ENCODE measurements at places on chromosomes 5 and 9.

DNA sequence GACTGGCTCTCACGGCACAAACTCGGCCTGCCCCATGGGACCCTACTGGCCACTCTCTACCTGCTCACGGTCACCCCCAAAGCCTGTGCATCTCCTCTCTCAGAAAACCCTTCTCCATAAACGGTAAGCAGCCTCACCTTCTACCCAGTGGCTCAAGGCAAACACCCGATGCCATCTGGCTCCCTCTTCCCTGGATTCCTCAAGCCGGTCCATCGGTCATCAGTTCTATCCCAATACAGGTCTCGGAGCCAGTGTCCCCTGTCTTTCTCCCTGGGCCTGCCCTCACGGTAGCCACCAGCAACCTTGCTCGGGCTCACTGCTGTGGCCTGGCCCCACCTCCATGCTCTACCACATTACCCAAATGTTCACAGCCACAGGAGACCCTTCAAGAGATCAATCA, 134.1 kb downstream of the ROR2 start:
- DNase-seq = no peak

DNA sequence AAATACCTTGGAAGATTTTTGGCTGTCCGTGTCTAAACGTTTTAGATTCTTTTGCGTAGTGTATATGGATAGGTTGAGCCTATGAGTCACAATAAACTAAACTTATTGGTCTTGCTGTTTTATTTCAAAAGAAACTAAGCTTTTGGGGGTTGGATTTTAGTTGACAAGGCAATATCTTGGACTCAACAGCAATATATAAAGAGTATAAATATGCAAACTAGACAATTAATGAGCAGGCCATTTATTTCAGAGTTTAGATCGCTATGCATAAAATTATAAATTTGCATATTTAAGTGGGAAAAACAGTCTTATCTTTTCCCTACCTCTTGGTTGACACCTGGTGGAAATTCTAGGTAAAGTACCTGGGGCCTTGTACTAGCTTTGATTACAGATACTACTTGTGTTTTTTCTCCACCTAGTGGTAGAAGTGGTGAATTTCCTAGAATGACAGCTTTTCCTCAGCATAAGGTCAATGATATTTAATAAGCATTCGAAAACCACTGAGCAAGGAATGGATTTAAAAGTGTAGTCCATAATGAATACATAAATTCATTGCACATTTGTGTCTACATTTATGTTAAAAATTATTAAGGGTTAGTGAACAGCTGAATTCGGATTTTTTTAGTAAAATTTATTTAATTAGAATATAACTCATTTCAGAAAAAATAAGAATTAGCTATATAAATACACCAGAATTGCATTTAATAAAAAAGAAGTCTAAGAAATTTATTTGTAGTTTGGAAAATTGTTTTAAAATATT, 1.7 kb upstream of the ARRDC3 start:
- peak; percentile 78 for DNase-seq

DNA sequence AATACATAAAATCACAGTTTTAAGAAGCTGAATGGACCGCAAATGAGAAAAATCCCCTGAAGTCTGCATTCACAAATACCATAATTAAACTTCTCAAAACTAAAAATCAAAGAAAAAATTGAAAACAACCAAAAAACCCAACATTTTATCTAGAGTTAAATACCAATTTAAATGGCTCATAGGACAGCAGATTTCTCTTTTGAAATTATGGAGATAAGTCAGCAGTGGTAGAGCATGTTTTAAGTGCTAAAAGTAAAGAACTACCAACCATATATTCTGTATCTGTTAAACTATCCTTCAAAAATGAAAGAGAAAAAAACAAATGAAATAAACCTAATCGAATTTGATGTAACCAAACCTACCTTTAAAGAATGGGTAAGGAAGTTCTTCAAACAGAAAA, 862.8 kb downstream of the TAF11L14 start:
- DNase-seq = no peak

- DNase-seq = no peak
Measured at GRCh38 chr5:36528588-36528987, 77.8 kb upstream of the SLC1A3 start.

DNA sequence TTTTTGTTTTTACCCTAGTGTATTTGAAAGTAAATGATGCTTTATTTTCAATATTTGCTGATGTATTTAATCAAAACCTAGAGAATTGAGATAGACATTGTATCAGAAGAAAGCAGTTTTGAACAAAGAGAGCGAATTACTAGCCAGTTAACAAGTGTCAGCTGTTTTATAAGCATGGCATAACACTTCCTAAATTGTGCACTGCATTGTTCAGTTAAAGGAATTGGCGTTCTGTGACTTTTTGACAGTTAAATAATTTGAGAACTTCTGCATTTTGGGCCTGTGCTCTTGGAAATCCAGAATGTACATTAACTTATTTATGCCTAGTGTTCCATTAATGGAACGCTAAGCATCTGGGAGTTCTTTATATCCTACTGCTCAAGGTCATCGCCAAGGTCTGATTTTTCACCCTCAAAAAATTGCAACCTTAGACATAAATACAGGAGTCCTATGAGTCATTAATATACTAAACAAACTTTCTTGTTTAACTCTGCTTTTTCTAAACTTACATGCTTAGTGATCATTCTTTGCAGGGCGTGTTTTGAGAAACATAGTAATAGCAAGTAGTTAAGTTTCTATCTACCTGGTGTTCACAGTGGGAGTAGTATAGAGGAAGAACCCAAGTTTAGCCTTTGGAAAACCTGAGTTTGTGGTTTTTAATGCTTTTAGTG, 31.1 kb downstream of the RASA1 start:
- no peak for DNase-seq

DNA sequence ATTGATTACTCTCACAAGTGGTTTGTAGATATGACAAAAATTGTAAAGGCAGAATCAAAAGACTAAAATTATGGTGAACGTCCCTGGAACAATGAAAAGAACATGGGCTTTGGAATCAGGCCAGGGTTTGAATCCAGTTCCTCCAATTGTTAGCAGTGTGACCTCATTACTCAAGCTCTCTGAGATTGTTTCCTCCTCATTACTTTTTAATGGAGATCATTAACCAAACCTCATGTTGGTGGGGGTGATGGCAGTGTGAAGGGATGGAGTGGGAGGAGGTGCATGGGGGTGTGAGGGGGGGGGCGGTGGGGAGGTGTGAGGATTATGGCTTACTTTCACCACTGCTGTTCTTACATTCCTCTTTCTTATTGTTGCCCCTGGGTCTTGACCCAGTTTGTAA, 44.1 kb upstream of the FOXE1 start:
- DNase-seq = no peak

GRCh38 chr5:118243613-118244012, 744.7 kb downstream of the DTWD2 start:
- no peak for DNase-seq

DNA sequence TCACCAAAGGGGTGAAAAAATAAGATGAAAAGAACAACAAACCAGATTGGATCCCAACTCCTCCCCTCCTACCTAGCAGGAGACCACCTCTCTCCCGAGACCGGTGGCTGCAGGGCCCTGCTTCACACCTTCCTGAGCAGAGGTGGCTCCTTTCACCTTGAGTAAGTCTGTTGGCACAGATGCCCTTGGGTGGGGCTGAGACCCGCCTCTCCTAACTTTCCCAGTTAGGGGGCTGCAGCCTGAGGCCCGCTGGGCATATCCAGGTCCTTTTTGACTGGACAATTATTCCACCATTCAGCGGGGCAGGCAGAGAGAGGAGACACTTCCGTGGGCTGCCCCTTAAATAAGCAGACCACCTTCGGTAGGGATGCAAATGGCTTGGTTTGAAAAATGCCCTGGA, 1.3 kb downstream of the SLC25A48 start:
- no peak for DNase-seq

DNA sequence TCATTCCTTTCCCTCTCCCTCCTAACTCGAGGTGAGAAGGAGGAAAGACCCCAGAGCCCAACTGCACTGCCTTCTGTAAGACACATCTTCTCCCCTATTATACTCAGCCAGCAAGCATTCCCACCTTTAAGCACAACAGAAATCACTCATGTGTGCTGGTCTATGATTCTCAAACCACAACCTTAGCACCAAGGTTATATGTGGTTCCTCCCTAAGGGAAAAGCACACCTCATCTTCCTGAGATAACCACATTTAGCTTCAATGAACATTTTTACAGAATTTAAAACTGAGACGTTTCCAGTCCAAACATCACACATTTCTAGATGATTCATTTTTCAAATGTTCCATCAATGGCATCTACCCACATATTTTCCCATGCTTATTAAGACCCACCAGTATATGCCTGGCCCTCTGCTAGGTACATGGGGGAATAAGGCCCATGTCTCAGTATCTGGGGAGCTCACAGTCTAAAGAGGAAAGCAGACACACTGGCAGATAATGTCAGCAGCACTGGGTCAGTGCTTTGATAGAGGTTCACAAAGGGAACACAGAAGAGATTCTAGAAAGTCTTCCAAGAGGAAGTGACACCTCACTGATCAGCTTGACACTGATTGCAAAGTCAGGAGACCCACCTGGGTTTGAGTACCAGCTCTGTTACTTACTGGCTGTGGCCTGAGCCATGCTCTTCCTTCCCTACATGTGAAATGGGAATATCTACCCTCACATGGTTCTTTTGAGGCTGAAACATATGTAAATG, 245.4 kb downstream of the DENND1A start:
- no peak for DNase-seq

- DNase-seq = no peak
Measured at GRCh38 chr5:134132372-134133187, 18.1 kb downstream of the TCF7 start.

- DNase-seq = peak; percentile 93
Measured at GRCh38 chr5:72600391-72600981, 93.3 kb upstream of the ZNF366 start.

DNA sequence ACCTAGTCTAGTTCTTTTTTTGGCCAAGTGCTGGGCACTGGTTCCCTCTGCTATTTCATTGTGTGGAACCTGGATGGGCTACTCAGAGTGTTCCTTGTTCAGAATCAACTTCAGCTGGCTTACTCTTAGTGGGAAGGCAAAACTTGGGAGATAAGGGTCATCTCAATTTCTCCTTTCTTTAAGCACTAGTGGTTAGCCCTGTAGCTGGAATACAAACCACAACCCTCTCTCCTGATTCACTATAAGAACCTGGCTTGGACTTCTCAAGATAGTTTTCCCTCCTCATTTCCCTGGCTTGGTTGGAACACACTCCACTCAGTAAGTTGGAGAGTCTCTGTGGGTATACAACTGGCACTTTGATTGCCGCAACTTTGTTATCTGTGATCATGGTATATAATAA, 35.1 kb downstream of the GRIA1 start:
- DNase-seq = no peak

- DNase-seq = peak; percentile 23
Measured at GRCh38 chr5:72624641-72625236, 117.5 kb upstream of the ZNF366 start.

GRCh38 chr9:94903961-94904421, 177.5 kb downstream of the AOPEP start:
- DNase-seq = no peak

GRCh38 chr5:101047181-101047580, 144.1 kb upstream of the ST8SIA4 start:
- DNase-seq = no peak

DNA sequence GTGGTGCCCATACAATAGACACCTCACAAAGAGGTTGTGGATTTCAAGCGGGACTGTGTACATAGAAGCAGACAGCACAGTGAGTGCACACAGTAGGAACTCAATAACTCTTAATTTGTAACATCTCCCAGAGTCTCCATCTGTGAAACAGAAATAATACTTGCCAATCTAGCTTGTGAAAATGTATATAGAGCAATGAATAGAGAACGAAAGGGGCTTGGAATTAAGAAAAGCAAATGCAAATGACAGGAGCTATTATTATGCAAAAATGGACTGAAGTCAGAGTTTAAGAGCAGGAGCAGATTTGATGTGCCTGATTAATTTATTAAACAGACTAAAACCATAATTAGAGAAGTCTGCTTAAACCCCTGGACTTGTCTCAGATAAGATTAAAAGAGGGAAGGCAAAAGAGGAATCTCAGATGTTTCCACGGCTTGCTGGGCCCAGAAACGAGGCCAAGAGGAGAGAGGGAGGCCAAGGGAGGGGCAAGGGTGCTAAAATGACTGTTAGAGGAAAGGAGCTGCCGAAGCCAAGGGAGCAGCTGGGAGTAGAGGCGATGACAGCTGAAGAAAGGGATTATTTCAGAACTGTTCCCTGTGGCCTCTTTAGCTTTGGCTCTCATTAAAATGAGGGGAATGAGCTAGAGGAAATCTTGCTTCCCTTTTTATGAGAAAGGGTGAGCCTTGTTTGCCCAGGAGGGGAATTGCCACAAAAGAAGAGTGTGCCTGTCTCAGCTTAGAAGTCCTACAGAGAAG, 72.1 kb downstream of the FEM1C start:
- DNase-seq = no peak

DNA sequence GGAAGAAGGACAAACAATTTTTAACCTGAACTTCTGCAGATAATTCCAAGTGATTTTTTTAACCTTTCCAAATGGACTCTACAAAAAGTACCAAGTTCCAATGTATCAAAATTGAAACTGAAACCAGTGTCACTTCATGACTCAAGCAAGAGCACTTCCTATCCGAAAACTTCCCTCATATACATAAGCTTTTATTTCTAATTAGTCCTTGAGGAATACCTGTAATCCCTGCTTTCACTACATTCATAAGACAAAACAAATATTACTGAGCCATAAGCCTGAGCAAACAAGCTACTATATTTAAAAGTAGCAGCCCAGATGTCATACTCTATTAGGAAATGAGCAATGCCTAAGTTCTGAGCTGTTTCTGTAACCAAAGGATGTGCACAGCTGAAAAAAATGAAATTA, 224.4 kb downstream of the EBF1 start:
- peak; percentile 17 for DNase-seq

DNA sequence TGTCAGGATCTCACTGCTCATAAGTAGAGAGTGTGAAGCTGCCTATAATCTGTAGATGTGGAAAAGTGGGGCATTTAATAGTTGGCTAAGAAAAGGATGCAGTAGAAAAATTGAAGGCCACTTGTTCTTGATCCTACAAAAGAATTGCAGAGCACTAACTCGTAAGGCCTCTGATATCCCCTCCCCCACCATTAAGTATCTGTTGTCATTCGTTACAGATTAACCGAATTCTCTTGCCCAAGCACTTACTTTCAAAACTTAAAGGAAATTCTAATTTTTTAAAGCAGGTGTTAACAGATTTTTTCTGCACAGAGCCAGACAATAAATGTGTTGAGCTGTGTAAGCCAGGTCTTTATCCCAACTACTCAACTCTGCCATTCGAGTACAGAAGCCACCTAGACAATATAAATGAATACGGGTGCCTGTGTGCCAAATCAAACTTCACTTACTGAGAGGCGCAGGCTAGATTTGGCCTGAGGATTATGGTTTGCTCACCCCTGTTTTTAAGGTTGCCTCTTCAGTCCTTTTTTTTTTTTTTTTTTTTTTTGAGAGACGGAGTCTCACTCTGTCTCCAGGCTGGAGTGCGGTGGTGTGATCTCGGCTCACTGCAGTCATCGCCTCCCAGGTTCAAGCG, 234.8 kb downstream of the RFK start:
- DNase-seq = no peak

All from brain microvascular endothelial cell (primary cell).